ENCODE measurements at places on chromosomes 3 and 15. TPM values are rescaled to one million over a fixed set of nuclear protein-coding genes. Genes with fewer than 3 reads are reported as not detected.

Gene SMAD6
- total RNA-seq, result 0.37 TPM

Gene RPL35A
- 916 TPM for total RNA-seq

Gene PYGO1
- not detected for total RNA-seq

Gene MAGEL2
- not detected for total RNA-seq

Gene KCNH8
- not detected for total RNA-seq

Gene SERPINI2
- total RNA-seq, result not detected

Gene CFAP91
- total RNA-seq, result 0.17 TPM

Gene CCDC13
- 0.54 TPM for total RNA-seq

Gene CALML4
- total RNA-seq, result 16.3 TPM

Gene CEMIP
- 0.12 TPM for total RNA-seq

Gene TMCO5A
- not detected for total RNA-seq

Gene CCDC80
- 0.44 TPM for total RNA-seq

Data from T-helper 1 cell treated with Interleukin-12 subunit alpha and Interleukin-12 subunit beta and Interleukin-4 antibody, amounts not matched to agents 30 ng/mL and 1 ng/mL, for 36 hours (primary cell).